Uterus (tissue), 4 donors: ENCODE measurements at places on chromosomes 1 and 21. TPM values are rescaled to one million over a fixed set of nuclear protein-coding genes. Genes with fewer than 3 reads are reported as not detected.

GRCh38 chr1:62954758-62955157 is 170.8 kb downstream of the ATG4C start:
- DNase-seq, result no peak
- H3K4me1 ChIP-seq, result no peaks in the 10 kb centered on the region
- no peaks in the 10 kb centered on the region for H3K27me3 ChIP-seq

DNA sequence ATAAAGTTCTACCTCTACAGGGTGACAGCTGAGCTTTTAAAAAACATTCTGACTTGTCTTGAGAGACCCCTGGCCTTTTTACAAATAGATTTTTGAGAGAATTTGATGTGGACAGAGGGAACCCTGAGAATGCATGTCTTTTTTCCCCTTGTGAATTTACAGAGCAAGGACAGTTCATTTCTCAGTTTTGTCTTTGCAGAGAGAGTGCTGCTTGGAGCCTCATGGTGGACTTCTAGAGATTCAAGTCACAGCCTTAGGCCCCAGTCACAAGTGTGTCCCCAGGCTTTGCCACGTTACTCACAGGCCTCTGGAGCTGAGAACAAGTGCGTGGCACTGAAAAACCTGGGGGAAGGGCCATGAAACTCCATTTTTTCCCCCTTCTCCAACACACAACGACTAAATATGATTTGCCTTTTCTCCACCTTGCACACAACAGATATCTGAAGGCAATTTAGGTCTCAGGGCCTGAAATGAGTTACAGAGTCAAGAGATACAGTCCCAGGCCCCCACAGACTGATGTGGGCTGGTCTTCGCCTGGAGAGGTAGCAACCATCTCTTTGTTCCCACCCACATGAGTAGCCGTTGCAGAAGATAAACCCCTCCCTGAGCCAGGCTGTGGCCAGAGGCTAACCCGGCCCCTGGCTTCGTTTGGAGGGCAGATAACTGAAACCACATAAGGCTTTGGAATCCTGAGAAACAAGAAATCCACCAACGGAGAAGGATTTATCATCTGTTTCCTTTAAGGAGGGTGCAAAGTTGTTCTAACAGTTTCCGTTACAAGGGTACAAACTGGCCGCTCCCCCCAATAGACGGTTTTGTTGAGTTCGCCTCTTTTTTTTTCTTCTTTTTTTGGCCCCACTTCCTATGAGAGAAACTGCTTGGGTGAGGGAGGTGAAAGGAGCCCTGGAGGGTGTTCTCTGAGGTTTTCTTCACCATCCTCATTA is 1.0 kb upstream of the PIGV start:
- H3K27me3 ChIP-seq, result no peaks in the 10 kb centered on the region
- H3K4me3 ChIP-seq, result peak overlapping the region; percentile 58
- peak; percentile 77 for DNase-seq

DNA sequence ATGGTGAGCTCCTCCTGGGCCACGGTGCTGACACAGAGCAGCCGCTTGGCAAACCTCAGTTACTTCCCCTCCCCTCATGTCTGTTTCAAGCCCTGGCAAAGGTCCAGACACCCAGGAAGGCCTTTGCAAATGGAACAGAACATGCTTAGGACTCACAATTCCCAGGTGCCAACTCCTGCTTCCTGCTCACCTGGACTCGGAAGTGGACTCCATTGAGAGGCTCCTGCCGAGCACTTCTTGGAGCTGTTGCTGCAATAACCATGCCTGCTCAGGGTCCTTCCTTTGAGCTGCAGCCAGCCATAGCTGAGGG is 10.7 kb downstream of the DCST2 start:
- H3K4me3 ChIP-seq, result no peak overlapping the region
- DNase-seq, result no peak
- peaks cover 6% of the 10 kb centered on the region for H3K4me1 ChIP-seq
- H3K27ac ChIP-seq, result no peak overlapping the region

- H3K4me3 ChIP-seq, result no peak overlapping the region
- no peak for DNase-seq
- H3K27ac ChIP-seq, result no peak overlapping the region
- H3K36me3 ChIP-seq, result no peaks in the 10 kb centered on the region
- no peaks in the 10 kb centered on the region for H3K4me1 ChIP-seq
- H3K27me3 ChIP-seq, result no peaks in the 10 kb centered on the region
These were observed 19.4 kb downstream of the ABCG1 start for GRCh38 chr21:42238185-42238934.

GRCh38 chr1:198496216-198497143 is 44.0 kb downstream of the ATP6V1G3 start:
- no peaks in the 10 kb centered on the region for H3K36me3 ChIP-seq
- no peak overlapping the region for H3K4me3 ChIP-seq

GRCh38 chr1:229378586-229379367 is 35.9 kb upstream of the CCSAP start:
- H3K27ac ChIP-seq, result no peak overlapping the region
- H3K36me3 ChIP-seq, result no peaks in the 10 kb centered on the region
- H3K4me3 ChIP-seq, result no peak overlapping the region
- H3K27me3 ChIP-seq, result no peaks in the 10 kb centered on the region

DNA sequence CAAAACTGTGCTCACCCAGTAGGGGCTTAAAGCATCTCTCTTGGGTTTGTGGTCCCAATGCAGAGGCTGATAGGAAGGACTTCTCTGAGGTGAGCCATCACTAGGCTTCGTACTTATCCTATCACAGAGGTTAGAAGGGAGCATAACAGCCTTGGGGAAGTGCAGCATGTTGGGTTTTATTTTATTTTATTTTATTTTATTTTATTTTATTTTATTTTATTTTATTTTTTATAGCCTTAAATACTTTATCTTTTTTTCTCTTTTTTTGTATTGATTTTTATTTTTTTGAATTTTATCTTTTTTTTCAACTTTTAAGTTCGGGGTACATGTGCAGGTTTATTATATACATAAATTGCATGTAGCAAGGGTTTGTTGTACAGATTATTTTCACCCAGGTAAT is 48.9 kb upstream of the LPGAT1 start:
- H3K4me1 ChIP-seq, result no peaks in the 10 kb centered on the region
- no peak for DNase-seq
- H3K4me3 ChIP-seq, result no peak overlapping the region
- no peak overlapping the region for H3K27ac ChIP-seq
- no peaks in the 10 kb centered on the region for H3K27me3 ChIP-seq

GRCh38 chr1:171188388-171189266 is 3.5 kb downstream of the FMO2 start:
- H3K27ac ChIP-seq, result no peak overlapping the region
- DNase-seq, result peak; percentile 62
- H3K4me3 ChIP-seq, result no peak overlapping the region
- H3K4me1 ChIP-seq, result no peaks in the 10 kb centered on the region
- H3K27me3 ChIP-seq, result no peaks in the 10 kb centered on the region

- H3K27me3 ChIP-seq, result no peaks in the 10 kb centered on the region
- H3K4me3 ChIP-seq, result no peak overlapping the region
- no peak for DNase-seq
- no peaks in the 10 kb centered on the region for H3K36me3 ChIP-seq
These were observed 94.6 kb upstream of the ARHGEF16 start for GRCh38 chr1:3359756-3360440.

GRCh38 chr1:190476806-190477205 is 858 bp downstream of the BRINP3 start:
- no peaks in the 10 kb centered on the region for H3K36me3 ChIP-seq
- no peak overlapping the region for H3K27ac ChIP-seq
- DNase-seq, result no peak
- H3K4me3 ChIP-seq, result no peak overlapping the region

DNA sequence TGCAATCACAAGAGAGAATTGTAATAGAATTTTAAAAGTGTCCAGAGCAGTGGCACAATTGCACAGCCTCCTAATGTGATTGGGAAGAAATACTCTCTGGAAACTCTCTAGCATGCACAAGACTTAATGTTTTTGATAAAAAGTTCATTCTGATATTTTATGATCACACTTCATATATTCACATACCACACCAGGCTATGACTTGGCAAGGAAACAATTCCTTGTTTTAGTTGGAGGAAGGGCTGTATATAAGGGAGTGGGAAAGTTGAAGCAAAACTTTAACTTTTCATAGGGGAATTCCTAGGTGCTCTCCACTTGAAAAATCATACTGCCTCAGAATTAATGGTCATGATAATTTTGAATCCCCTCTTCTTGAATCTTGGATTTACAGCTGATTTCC is 61.5 kb upstream of the ASB17 start:
- H3K27ac ChIP-seq, result no peak overlapping the region
- no peak for DNase-seq
- no peaks in the 10 kb centered on the region for H3K27me3 ChIP-seq
- no peaks in the 10 kb centered on the region for H3K4me1 ChIP-seq

GRCh38 chr1:156847591-156848460 is 11.1 kb downstream of the INSRR start:
- no peak overlapping the region for H3K4me3 ChIP-seq
- no peaks in the 10 kb centered on the region for H3K4me1 ChIP-seq
- DNase-seq, result no peak
- no peak overlapping the region for H3K27ac ChIP-seq
- peaks cover 8% of the 10 kb centered on the region for H3K27me3 ChIP-seq
- no peaks in the 10 kb centered on the region for H3K36me3 ChIP-seq

- no peak overlapping the region for H3K27ac ChIP-seq
- no peak for DNase-seq
- no peaks in the 10 kb centered on the region for H3K27me3 ChIP-seq
- no peak overlapping the region for H3K4me3 ChIP-seq
- H3K36me3 ChIP-seq, result no peaks in the 10 kb centered on the region
- H3K4me1 ChIP-seq, result no peaks in the 10 kb centered on the region
These were observed 52.0 kb upstream of the CYYR1 start for GRCh38 chr21:26624983-26625519.

Gene ADCY10
- total RNA-seq, result 1.2 TPM

Gene CDC42BPA
- 116 TPM for total RNA-seq

Gene ODF2L
- 32.3 TPM for total RNA-seq

Gene RPS6KC1
- 32.6 TPM for total RNA-seq

Gene HEYL
- 16.9 TPM for total RNA-seq
